Muscle of arm (tissue), 14 donors: ENCODE measurements at places on chromosomes 4 and X.

- peak; percentile 66 for DNase-seq
Measured at GRCh38 chr4:3106339-3107186, 32.1 kb downstream of the HTT start.

DNA sequence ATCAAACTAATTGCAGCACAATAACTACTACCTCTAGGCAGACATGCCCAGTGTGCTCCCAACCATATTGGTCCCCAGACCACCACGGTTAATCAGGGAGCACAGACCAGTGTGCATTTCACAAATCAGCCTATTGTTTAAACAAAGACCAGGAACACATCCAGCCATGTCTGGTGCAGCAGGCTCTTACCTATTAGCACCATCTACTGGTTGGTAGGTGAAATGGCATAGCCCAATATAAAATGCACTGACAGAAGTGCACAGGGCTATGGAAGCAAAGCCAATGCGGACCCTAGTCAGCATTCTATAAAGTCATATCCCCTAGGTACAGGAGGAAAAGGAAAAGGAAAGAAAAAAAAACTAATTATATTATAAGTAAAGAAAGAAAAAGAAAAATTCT, 15.5 kb upstream of the CYLC1 start:
- DNase-seq = no peak

DNA sequence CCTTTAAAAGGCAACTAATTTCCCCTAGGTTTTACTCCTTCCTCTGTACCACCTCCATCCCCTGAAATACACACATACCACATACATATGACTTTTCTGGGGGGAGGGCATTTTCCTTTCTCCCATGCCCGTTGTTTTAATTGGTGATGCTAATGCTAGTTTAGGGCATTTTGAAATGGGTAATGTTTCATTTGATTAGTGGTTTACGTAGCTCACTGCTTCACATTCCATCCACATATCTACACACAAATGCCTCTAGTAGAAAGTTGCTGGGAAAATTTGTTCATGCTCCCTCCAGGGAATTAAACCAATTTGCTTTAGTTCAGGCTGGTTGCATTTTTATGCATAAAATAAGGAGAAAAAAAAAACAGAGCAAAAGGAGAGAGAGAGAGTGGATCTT, 231.2 kb downstream of the FRAS1 start:
- no peak for DNase-seq

GRCh38 chrX:23503835-23504539, 163.3 kb upstream of the PRDX4 start:
- DNase-seq = peak; percentile 17

DNA sequence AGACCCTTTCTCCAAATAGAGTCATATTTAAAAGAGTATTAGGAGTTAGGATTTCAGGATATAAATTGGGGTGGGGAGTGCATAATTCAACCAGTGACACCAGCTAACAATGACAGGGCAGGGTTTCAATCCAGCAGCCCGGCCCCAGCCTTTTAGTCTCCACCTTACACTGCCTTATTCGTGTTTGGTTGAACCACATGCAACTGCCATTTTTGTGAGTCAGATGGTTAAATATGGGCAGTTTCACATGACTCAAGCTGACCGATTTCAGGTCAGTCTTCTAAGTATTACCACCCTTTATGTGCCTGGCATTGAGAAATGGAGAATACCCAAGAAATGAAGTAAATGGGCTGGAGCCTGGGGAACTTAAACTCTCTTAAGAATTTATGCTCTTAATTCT, 102.8 kb downstream of the STOX2 start:
- DNase-seq = no peak

- no peak for DNase-seq
Measured at GRCh38 chr4:9901257-9901656, 119.8 kb downstream of the DRD5 start.

- DNase-seq = no peak
Measured at GRCh38 chr4:95289028-95289634, 259.6 kb downstream of the UNC5C start.

GRCh38 chr4:39976945-39977488, 694 bp downstream of the PDS5A start:
- DNase-seq = peak; percentile 49

DNA sequence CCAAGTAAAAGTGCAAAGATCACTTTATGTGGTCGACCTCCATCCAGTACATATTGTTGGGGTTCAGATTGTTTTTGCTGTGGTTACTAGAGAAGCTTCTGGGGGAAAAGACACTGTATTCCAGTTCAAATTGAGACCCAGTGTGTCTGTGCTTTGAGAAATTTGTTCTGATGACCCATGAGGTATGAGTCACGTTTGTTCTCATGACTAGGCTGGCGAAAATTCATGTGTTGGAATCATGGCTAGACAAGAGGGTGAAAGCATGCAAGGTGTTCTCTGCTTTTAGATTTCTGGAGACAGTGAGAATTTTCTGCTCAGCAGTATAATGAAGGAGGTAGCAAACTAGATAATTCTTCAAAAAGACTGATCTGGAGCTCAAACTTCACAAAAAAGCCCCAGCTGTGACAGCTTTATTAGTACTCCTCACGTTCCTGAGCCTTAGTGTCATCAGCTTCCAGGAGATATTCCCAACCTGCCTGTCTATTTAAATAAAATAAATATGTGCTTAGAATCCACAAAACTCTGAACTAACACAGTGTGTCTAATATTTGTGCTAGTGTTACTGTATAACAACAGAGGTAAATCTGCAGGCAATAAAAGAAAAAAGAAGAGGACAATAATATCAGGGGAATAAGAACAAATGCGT, 24.4 kb upstream of the FAM47B start:
- no peak for DNase-seq

- DNase-seq = no peak
Measured at GRCh38 chrX:136714626-136715599, 65.8 kb downstream of the ARHGEF6 start.

DNA sequence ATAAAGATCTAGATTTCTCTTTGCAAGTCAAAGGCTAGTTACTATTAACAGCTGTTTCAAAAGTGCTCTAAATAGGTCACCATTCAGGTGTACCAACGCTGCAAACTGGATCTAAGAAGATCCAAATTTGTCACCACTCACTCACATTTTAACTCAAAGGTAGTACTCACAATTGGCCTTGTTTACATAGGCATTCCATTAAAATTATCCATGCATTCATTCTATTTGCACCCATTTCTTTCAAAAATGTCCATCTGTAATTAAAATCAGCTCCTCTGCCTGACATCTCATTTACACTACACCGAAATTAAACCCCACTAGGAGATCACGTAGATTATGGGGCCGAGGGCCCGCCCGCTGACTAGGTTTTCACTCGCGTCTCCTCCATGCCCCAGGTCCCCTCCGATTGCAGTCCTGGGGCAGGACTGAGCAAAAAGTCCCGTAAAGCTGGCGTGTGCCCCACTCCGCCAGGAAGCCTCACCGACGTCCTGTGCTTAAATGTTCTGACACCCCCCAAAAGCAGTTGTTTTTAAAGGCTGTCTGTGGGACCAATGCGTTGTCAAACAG, 1.3 kb upstream of the ING2 start:
- DNase-seq = no peak

GRCh38 chrX:132483951-132484350, 4.9 kb downstream of the MBNL3 start:
- DNase-seq = no peak

DNA sequence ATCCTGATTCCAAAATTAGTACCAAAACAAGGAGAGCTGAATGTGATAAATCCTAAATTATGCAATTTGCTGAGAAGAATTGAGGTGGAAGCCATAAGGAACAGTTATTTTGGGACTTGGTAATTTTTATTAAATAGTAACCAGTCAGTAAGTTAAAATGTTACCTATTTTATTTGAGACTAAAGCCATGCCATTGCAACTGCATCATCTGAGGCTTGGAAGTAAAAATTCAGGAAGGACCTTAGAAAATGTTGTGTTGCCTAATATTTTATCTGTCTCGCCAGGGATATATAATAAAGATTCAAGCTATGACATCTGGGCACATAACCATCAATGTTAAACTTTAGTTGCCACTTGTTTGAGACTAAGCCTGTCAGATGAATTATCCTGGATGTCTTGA, 341.3 kb upstream of the MAGEB16 start:
- no peak for DNase-seq

GRCh38 chr4:69490271-69490670, 5.4 kb downstream of the UGT2B4 start:
- peak; percentile 32 for DNase-seq

DNA sequence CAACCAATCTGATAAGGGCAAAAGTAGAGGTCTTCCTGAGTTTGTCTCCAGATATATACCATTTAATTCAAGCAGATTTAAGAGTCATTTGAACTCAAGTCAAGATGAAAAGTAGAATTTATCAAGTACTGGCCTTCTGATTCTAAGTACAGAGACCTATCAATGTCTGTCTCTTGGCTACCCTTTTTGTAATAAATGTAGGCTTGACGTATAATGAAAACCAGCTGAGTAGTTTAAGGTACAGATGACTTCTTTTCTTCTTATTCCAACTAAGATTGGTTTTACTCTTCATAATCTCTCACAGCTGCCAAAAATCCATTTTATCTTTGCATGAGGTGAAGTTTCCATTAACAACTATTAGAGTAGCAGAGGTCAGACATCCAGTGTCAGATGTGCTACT, 867.6 kb downstream of the FAT4 start:
- DNase-seq = no peak

GRCh38 chr4:15003891-15004738, 1.8 kb downstream of the CPEB2 start:
- peak; percentile 7 for DNase-seq

DNA sequence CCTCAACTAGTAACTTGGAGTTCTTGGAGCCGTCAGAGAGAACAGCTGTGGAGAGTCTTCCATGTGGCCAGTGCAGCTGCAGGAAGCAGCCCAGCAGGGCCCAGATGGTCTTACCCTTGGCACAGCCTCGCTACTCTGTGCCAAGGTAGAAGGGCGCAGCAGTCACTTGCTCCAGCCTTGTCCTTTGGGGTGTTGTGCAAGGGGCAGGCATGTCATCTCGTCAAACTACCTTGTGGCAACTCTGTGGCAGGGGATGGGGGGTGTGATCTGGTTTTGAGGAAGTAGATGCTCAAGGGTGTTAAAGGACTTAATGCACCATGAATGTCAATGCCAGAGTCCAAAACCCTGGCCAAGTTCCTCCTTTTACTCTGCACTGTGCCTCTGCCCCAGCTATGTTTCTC, 34.2 kb upstream of the TBC1D14 start:
- DNase-seq = no peak

- DNase-seq = no peak
Measured at GRCh38 chrX:55874807-55875206, 157.3 kb downstream of the RRAGB start.

DNA sequence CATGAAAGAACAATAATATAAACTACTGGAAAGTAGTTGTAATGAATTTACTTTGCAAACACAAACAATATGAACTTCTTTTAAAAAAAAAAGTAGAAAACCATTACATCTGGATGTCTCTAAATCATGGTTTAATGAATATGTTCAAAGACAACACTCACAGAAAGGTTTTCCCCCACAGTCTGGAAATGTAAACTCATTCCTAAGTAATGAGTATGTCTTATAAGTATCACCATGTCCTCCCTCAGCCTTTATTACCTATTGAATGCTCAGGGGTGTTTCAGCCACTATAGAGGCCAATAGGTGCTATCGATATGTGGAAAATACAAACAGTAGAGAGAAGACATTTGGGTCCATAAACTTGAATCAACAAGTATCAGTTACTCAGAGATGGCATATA, 186.7 kb downstream of the PALLD start:
- DNase-seq = no peak

DNA sequence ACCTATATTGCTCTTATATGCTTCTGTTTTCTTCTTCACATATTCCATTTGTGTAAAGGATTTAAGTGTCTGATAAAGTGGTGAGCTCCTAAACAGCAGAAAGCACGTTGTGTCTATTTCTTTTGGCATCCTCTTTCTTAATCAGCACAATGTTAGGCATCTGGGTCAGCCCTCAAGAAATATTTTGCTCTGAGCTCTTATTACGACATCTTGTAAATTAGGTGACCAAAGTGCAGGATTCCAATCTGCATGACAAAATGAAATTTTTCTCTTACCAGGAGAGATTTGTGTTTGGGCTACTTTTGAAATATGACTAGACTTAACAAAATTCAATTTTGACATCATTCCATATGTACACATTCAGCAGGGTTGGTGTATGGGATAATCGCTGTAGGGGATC, 210.0 kb upstream of the IGFBP7 start:
- DNase-seq = no peak

DNA sequence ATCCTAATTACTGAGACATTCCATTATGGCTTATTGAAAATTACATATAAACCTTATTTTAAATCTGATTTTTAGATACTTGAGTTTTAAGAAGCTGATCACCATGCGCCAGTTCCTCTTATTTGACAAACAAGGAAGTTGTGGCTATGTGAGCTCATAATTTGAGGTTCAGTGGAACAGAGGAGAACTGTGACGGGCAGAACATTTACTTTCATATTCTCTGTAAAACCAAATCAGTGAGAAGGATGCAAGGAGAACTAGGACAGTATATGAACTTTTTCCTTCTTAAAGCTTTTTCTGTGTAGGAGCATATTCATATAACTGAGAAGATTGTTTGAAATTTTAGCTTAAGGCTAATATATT, 25.3 kb downstream of the STIM2 start:
- DNase-seq = no peak

- DNase-seq = no peak
Measured at GRCh38 chr4:544386-545105, 31.5 kb downstream of the TMEM271 start.

GRCh38 chrX:20514358-20514757, 247.6 kb upstream of the RPS6KA3 start:
- no peak for DNase-seq

DNA sequence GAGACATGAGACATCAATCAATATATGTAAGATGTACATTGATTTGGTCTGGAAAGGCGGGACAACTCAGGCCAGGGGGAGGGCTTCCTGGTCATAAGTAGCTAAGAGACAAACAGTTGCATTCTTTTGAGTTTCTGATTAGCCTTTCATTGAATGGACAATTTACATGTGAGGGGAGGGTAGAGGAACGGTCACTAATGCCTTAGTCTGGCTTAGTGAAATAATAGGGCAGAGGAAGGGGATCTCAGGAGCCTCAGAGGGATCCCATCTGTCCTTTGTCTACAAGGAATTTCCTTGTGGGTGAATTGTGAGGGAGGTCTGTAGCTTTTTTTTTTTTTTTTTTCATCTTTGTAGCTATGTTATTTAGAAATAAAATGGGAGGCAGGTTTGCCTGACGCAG, 88.3 kb downstream of the GK start:
- no peak for DNase-seq
